ENCODE measurements at places on chromosomes 7 and 10. TPM values are rescaled to one million over a fixed set of nuclear protein-coding genes. Genes with fewer than 3 reads are reported as not detected.

- DNase-seq, result no peak
These were observed 138.9 kb downstream of the TNS3 start for GRCh38 chr7:47443049-47443448.

- DNase-seq, result no peak
These were observed 180.5 kb downstream of the NRP1 start for GRCh38 chr10:33153968-33154327.

DNA sequence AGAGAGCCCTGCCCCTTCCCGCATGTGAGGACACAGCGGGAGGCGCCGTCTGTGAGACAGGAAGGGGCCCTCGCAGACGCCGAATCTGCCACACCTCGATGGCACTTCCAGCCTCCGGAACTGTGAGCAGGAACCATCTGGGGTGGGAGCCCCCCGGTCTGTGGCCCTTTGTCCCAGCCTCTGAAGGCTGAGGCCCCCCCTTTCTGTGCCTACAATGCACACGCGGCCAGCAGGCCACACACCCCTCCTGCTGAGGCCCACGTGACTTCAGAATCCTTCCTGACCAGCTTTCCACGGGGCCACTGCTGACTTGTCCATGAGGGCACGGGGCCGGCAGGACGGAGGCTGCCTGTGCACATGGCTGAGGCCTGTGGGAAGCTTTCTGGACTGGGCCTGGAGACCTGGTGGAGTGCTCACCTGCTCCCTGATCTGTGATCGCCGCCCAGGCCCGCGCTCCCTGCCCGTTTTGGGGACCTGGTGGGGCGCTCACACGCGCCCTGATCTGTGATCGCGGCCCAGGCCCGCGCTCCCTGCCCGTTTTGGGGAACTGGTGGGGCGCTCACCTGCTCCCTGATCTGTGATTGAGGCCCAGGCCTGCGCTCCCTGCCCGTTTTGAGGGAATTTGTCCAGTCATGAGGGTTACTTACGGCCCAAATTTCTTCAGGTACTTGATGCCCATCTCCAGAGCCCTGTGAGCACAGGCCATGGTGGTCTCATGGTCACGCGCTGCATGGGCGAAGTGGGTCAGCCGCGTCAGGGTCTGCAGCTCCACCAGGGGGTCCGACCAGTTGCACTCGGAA, 34.3 kb downstream of the CFAP46 start:
- DNase-seq, result no peak

- DNase-seq, result no peak
These were observed 55.0 kb downstream of the LRRC4 start for GRCh38 chr7:127976056-127976737.

Gene IFIT5
- 20.8 TPM for total RNA-seq

Gene ADRB1
- total RNA-seq, result not detected

Gene TRIM50
- not detected for total RNA-seq

Gene CYP3A7
- not detected for total RNA-seq

Gene SPDYE2
- not detected for total RNA-seq

Gene ARHGAP22
- total RNA-seq, result 31.0 TPM

Gene VIM
- total RNA-seq, result 11,641 TPM

Gene CALCR
- total RNA-seq, result not detected

Gene GPR37
- 0.20 TPM for total RNA-seq

Data from RPMI7951 (cell line).